K562 (cell line): ENCODE measurements at places on chromosomes 12 and 14.

DNA sequence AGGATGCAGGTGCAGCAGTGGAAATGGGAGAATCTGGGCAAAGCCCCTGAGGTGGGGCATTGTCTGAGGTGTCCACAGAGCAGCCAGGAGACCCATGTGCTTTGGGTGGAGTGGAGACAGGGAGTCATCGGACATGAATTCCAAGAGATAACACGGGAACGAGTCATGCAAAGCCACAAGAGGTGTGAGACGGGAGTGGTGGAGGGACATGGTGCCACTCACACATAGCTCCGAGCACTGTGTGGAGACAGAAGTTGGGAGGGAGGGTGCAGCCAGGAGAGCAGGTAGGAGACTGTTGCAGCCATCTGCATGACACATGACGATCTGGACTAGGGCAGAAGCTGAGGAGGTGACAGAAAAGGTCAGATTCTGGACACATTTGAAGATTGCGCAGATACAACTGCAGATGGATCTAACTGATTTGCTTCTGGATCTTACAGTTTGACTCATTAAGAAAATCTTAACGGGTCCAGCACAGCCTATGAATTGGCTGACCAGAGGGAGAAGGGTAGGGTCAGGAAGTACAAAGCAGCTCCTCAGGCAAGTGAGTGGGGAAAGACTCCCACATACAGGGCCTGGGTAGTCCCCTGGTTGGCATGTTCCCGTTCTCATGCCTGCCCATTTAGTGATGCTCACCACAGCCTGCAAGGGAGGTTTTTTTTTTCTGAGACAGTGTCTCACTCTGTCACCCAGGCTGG lies 379.8 kb downstream of the FUT8 start:
- no peak for DNase-seq

DNA sequence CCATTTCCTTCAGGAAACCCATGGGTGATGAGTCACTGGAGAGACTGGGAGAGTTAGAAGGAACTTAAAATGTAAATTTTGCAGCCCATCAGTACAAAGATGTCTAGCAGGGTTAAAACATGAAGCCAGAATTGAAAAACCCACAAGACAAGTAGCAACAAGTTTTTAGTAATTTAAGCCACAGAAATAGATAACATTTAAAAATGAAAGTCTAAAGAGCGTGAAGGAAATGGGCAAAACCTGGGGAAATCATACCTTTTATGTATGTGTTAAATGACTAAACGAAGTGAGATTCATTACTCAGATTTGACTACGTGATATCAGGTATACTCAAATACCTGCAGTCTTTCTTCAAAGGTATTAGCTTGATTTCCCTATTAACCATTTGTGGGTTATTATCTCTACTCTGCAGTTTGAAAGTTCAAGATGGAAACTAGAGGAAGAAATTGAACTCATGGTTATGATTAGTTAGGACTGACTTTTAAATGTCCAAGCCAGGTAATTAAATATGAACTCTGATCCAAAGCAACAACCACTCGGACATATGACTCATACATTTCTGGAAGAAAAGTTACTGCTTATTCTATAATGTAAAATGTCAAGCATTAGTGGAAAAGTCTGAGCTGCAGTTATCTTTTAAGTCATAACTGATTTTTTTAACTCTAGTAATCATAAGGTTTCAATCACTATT lies 84.1 kb downstream of the ITPR2 start:
- no peak for DNase-seq

DNA sequence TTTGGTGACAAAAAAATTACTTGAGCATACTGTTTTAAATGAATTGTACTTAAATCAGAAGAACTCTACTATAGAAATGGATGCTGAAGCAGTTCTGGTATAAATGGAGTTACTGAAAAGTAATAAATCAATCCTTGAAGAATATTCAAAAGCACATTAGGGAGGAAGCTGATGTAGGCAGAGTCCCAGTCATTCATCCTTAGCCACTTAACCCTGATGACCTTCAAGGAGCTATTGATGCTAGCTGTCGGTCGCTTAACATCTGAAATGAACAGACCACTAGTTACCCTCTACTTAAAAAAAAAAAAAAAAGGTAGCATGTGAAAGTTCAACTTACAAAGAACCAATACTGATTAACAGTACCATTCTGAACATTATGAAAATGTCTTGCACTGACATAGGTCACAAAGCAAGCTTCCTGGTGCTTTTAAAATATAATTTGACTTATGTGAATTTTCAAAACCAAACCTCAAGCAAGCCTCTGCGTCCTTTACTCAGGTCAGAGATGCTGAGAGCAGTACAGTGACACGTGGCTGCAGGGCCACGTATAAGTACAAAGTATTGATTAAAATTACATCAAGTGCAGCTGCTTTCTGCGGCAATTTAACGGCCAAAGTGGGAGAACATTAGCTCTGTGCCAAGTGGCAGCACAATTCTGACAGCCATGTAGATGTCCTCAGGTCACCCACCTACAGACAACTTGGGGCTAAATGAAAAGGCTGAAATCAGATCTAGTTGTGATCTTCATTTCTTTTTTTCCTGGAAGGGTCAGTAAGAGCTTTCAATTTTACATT lies 18.1 kb downstream of the PPM1H start:
- DNase-seq, result no peak

DNA sequence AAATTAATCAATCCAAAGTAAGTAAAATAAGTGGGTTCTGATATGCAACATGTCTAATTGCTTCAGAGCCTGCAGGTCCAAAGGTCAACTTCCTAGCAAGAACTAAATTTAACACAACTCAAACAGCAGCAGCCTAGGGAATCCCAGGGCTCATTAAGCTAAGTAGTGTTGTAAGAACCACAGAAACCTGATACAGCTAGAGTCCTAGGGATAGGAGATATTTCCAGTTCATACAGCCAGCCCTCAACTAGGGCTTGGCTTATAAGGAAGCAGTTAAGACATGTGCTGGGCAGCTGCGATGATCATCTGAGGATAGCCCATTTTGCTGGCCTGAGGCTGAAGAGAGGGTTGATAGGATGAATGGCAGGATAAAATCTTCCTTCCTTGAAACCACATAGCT lies at the start of gene OR4Q3:
Gene OR4Q3 (plus strand): TSS at position 316 of the 400 bp plus-strand sequence.
- DNase-seq, result no peak

- no peak for DNase-seq
Measured at GRCh38 chr12:27806259-27806658, 26.2 kb upstream of the MANSC4 start.

GRCh38 chr12:48022676-48023385 lies 18.6 kb upstream of the COL2A1 start:
- no peak for DNase-seq

DNA sequence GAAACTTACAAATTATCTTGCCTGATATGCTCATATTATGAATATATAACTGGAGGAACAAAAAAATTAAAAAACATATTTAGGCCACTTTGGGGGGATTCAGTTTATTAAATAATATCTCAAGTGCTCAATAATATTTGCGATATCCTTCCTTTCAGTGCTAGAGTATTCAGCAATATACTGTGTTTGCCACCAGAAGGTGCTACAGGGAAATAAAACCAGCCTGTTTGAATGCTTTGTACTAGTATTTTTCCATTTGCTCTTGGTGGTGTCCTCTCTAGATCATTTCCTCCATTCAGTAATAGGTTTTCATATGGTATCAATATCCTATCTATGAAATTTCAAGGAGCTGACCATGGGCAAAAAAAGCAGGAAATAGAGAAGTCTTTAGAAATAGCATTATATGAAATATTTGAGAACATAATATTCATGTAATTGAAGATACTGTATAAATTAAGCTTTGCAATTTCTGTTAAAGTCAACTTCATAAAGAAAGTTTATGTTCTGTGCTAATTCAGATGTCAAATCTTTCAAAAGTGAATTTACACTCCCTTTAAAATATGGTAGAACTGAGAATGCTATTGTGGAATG lies 106.2 kb upstream of the NAV3 start:
- DNase-seq, result no peak

GRCh38 chr14:21923820-21924219 lies 250.2 kb upstream of the OR4E1 start:
- DNase-seq, result no peak

DNA sequence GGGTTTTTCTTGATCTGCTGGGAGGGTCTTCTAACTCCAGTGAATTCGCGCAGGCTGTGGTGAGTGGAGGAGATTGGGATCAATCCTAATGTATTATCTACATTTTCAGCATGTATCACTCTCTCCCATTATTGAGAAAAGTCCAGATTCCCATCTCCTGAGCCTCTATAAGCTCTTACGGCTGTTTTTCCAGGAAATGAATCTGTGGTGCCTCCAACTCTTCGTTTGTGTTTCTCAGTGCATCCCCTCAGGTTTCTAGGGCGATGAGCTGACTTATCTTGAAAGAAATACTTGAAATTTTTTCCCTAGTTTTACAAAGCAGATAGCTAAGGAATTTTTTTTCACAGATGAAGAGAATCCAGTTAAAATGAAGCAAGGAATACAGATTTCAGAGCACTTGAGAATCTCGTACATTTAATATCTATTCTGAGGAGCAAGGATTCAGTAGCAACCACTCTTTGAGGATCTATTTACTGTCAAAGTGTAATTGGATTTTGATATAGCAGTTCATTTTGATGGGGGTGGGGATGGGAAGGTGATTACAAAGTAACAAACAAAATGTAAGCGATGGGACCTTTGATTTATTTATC lies 138.7 kb downstream of the BRMS1L start:
- DNase-seq, result no peak

- no peak for DNase-seq
Measured at GRCh38 chr12:93299262-93299846, 78.4 kb upstream of the NUDT4 start.

GRCh38 chr14:99755629-99756603 lies 37.3 kb upstream of the EML1 start:
- DNase-seq, result peak; percentile 18

DNA sequence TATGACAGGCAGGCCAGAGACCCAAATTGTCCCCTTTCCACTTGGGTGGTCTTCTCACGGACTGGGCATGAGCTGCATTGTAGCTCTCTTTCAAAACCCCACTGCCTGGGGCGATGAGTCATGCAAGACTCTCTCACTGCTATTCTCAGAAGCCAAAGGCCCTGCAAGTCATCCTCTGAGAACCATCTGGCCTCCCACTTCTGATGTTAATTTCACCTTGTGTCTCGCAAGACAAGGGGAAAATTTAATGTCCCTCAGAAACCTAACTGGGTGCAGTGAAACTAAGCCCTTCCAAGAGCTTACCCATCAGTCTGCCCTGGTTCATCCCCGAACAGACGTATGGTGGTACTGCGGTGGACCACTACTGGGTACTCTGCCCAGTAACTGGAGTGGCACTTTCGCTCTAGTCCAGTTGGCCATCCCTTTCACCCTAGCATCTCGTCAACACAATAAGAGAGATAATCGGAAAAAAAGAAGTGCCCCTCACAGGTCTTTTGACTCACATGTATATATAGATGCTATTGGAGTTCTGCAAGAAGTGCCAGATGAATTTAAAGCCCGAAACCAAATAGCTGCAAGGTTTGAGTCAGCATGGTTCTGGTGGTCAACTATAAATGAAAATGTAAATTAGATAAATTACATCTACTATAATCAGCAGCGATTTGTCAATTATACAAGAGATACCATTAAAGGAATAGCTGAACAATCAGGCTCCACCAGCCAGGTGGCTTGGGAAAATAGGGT lies 31.3 kb upstream of the LALBA start:
- DNase-seq, result peak; percentile 55
